ENCODE measurements at places on chromosomes 5 and 9. TPM values are rescaled to one million over a fixed set of nuclear protein-coding genes. Genes with fewer than 3 reads are reported as not detected.

Gene BHMT2
- not detected for total RNA-seq

Gene PDE6A
- 2.5 TPM for total RNA-seq

Gene RHOBTB3
- 85.6 TPM for total RNA-seq

- DNase-seq: no peak
Observed at GRCh38 chr9:18362901-18363685, 110.9 kb upstream of the ADAMTSL1 start.

GRCh38 chr5:180170106-180170809 lies 38.8 kb downstream of the RASGEF1C start:
- DNase-seq: no peak

GRCh38 chr9:98867103-98867428 lies 59.6 kb downstream of the GALNT12 start:
- DNase-seq: no peak

- no peak for DNase-seq
Observed at GRCh38 chr5:126044111-126044668, 379.0 kb upstream of the GRAMD2B start.

Gene CD72
- 0.95 TPM for total RNA-seq

DNA sequence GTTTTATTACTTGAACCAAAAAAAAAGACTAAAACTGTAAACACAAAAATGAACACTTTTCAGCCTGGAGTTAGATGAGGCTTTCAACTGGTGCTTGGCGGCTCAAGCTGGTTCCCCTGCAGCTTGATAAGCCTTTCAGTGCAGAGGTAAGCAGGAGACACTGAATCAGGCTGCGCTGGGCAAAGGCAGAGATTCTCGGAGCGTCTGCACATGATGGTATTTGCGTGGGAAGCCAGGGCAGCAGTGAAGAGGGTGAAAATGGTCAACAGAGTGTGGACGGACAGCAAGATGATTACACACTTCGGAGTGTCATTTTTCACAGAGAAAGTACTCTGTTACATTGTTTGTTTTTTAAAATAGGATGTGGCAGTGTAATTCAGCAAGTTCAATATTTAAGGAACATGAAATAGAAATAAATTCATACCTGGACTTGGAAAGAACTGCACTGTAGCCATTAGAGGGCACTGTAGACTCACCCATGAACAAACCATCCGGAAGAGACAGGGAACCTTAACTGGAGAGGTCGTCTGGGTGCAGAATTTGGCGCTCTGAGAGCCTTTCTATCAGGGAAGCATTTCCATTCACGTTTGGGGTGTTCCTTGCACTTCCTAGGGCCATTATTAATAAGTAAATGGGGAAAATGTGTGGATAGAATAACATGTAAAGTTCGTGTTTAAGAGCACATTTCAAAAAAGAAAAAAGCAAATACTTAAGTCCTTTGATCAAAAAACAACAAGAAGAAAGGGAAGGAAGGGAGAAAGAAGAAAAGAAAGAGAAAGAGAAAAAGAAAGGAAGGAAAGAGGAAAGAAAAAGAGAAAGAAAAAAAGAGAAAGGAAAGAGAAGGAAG lies 69.8 kb downstream of the ICE1 start:
- peak; percentile 46 for DNase-seq

Gene SOHLH1
- 44.9 TPM for total RNA-seq

DNA sequence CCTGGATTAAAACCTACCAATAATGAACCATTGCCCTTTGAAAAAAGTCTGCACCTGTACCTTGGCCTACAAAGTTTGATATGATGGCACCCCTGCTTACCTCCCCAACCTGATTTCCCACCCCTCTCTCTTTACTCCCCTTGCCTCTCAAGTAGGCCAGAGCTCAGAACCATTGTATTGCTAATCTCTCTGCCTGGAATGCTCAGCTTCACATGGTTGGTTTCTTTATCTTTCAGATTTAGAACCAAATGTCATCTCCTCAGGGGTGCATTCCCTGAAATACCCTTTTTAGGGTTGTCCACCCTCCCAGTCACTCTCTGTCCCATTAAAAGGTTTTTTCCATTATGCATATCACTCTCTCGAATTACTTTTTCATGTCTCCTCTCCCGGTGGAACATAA lies 116.6 kb upstream of the VCAN start:
- no peak for DNase-seq

DNA sequence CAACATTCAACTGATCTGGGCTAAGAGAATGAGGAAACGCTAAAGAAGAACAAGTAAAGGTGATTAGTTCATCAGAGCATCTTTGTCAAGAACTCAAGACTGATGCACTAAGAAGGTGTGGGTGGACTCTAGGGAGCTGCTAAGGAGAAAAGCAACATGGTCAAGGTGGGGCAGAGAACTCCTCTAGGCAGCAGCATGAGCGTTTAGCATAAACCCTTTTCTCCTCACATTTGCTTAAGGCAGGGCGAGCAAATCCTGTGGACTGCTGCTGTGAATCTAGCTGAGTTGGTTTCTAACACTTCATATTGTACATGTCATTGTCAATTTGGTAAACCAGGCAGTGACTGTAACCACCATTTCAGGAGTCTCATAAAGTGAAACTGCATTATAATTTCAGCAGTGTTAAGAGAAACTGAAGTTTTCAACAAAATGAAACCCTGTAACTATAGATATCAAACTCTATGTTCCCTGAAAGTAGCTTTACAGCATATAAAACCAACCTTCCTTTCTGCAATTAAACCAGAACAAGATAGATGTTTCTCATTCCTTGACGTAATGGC lies 45.9 kb upstream of the MAN2A1 start:
- DNase-seq: no peak

Gene PLAC8L1
- total RNA-seq: not detected

DNA sequence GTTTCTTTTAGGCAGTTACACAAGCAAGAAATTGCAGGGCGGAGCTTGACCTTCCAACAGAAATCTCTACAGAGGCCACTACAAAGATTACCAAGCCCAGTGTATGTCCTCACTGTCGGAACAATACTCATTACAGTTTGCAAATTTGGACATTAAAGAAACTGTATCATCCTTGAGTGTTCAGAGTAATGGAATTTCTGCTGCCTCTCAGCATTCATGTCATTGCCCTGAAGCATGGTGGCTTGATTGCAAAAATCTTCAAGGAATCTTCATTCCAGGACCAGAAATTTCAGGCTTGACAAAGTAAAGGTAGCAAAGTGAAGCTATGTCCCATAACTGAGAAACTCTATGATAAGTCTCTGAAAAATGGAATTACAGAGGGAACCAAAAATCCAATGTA lies 134.6 kb upstream of the MAP3K1 start:
- no peak for DNase-seq

DNA sequence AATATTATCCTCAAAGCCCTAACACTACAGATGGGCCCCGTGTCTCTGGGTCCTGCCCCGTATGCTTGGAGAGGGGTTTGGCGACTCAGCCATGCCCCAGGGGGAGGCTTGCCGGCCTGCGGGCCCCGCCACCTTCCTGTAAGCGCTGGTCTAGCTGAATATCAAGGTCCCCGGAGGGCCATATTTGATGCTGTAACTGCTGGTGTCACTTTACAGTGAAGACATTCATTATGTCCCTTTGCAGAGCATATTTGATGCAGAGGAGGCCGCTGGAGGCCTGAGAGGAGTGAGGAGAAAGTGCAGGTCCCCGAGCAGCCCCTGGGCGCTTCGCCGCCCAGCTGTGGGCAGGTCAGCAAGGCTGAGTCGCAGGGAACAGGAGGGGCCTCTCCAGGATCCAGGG lies 16.8 kb downstream of the IRX4 start:
- no peak for DNase-seq

- no peak for DNase-seq
Observed at GRCh38 chr5:65695162-65695755, 26.6 kb downstream of the SGTB start.

Gene LCP2
- total RNA-seq: not detected

Gene FAM153A
- not detected for total RNA-seq

- DNase-seq: no peak
Observed at GRCh38 chr9:27440888-27441740, 83.0 kb upstream of the IFNK start.

DNA sequence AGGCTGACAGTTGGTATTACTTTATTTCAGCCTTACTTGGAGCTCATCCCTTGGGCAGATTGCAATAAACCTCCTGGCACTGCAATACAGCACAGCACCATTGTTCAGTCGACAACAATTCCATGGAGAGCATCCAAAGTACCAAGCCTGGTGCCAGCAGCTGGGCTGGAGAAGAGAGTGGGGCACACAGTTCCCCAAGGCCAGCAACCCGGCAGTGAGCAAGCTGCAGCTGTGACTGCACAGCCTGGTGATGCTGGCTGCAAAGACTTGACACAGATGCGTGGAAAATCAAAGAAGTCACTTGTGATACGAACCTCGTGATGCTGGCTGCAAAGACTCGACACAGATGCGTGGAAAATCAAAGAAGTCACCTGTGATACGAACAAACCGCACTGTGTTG lies 125.4 kb downstream of the ATPSCKMT start:
- DNase-seq: no peak

Gene SLCO6A1
- total RNA-seq: not detected

- no peak for DNase-seq
Observed at GRCh38 chr5:38562444-38563210, 6.2 kb upstream of the LIFR start.

DNA sequence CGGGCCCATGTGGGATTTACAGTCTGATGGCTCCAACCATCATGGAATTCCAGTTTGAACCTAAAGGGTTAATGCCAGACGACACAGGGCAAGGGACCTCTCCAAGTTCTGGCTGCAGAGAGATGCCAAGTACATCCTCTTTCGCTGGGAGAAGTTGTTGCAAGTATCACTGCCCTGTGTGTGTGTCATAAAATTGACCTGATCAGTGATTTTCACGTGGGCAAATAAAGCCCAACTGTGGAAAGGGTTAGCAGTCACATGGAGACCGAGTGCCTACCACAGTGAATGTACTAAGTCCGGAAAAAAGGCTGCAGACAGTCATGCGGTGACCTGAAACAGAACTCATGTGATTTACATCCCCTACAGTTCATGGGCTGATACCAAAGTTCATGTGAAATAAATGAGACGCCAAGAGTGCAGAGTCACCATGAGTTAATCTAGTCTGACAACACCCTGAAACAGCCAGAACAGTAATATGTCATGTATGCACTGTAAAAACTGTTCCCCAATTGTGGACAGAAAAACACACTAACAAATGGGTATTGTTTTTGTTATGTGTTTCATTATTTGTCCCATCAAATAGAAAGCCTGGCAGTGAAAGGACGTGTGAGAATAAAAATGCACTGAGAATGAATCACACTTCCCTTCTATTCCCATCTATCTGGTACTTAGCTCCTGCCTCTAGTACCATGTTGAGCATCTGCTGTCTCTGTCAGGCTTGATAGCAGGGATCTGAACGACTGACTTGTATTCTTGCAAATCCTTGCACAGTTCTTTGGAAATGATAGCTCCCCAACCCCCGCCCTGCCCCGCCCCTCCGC lies 115.7 kb downstream of the SUSD1 start:
- DNase-seq: no peak

DNA sequence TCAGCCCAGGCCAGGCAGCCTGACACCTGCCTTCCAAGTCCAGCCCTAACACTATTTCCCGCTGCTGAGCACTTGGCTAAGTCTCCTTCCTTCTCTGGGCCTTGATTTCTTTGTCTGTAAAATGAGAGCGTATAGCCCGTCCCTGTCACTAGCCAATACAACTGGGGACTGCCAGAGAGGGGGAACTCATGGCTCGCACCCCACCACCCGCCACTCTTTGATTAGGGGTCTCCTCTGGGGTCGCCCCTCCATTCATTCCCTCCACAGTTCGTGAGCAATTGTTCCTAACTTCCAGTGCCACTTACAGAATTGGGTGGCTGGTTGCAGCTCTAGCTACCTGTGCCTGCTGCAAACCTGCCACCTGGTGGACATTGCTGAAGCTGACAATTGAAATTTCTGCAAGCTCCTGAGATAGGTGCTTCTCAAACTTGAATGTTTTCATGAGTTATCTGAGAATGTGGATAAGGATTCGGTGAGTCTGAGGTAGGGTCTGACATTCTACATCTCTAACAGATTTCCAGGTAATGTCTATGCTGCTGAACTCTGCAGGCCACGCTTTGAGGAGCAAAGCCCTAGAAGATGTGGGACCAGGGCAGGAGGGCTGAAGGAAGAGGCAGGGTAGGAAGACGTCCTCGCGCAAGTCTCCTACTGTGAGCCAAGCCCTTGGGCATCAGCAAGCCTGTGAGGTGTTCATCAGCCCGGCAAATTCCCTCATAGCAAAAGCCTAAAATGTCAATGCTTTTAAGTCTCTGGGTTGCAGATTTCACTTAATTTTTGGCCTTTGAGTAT lies 13.3 kb upstream of the RECK start:
- DNase-seq: peak; percentile 76

Data from Caco-2 (cell line).